EH (cell line): ENCODE measurements at places on chromosomes 2 and 18.

DNA sequence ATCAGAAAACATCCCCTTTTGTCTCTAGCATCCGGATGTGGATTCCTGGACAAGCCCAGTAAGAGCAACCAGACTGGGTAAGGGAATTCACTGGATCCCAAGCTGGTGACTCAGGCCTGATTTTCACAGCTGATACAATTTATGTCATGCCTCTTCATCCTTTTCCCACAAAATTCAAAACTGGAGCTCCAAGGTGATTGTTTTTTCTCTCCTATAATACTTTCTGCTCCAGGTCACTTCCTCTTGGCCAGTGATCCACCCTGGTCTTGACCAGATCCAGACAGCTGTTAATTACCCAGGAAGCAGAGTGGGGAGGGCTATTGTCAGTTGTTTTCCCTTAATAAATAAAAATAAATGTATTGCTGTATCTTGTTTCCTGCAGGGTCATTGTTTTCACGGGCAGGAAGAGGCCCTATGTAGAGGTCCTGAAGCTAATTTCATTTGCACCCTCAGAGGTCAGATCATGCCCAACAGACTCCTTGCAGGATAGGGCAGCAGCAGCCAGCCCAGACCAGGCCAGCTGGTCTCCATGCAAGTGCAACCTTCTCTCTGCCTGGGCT lies 57.6 kb downstream of the EVA1A start:
- DNase-seq, result peak; percentile 95

DNA sequence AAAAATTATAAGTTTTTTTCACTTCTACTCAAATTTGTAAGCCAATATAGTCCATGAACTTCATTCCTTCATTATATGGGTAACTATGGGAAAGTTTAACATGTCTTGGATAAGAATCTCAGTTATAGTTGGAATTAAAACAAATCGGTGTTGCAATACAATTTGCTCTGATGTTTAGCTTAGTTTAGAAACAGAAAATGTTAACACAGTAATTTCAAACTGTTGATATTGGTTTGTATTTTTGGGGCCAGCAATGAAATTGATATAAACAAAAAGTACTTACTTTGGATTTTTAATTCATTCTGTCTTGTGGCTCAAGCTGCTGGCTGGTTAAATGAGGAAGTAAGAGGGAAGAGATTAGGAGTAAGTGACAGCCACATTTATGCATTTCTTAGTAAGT lies 368.5 kb upstream of the NT5C1B start:
- DNase-seq, result no peak

DNA sequence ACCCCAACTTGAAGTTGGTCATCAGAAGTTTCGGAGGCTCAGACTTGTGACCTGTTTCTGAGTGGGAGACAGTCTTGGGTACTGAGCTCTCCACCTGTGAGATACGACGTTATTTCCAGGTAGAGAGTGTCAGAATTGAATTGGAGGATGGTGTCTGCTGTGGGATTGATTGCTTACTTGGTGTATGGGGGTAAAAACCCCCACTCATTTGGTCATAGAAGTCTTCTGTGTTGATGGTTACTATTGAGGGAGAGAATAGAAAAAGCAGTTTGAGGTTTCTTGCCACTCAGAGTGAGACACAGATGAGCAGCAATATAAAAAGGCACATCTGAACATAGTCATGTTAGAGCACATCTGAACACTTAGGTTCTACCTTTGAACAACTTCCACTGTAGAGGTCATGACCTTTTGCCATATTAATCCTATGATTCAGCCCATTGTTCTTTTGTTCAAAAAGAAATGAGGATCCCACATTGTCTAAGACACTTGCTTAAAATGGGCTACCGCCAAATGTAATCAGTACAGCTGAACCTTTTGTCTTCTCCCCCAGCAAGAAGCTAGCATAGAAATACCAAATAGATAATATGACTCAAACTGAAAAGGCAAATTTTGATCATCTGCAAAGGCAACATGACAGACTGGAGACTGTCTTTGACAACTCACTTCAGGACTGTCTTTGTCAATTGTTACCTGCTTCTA lies 73.3 kb downstream of the NAB1 start:
- no peak for DNase-seq

GRCh38 chr2:186894478-186894877 lies 45.5 kb upstream of the ZSWIM2 start:
- no peak for DNase-seq

GRCh38 chr2:45004562-45005191 lies 4.6 kb downstream of the SIX2 start:
- no peak for DNase-seq

GRCh38 chr2:85800586-85800985 lies 46.8 kb downstream of the ATOH8 start:
- no peak for DNase-seq

DNA sequence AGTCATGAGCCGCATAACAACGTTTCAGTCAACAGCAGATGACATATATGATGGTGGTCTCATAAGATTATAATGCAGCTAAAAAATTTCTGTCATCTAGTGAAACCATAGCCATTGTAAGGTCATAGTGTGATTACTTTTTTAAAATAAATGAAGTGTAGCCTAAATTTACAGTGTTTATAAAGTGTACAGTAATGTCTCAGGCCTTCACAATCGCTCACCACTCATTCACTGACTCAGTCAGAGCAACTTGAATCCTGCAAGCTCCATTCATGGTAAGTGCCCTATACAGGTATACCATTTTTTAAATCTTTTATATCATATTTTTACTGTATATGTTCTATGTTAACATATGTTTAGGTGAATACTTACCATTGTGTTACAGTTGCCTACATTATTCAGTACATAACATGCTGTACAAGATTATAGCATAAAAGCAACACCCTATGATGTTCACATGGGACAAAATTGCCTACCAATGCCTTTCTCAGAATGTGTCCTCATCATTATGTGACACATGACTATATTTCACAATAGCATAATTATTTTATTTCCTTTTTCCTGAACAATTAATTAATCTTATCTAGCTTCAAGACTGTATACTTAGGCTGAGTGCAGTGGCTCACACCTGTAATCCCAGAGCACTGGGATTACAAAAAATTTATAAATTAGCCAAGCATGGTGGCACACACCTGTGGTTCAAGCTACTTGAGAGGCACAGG lies 1115.9 kb upstream of the ZEB2 start:
- DNase-seq, result peak; percentile 31

- no peak for DNase-seq
Observed at GRCh38 chr2:171814174-171814573, 79.9 kb downstream of the SLC25A12 start.

DNA sequence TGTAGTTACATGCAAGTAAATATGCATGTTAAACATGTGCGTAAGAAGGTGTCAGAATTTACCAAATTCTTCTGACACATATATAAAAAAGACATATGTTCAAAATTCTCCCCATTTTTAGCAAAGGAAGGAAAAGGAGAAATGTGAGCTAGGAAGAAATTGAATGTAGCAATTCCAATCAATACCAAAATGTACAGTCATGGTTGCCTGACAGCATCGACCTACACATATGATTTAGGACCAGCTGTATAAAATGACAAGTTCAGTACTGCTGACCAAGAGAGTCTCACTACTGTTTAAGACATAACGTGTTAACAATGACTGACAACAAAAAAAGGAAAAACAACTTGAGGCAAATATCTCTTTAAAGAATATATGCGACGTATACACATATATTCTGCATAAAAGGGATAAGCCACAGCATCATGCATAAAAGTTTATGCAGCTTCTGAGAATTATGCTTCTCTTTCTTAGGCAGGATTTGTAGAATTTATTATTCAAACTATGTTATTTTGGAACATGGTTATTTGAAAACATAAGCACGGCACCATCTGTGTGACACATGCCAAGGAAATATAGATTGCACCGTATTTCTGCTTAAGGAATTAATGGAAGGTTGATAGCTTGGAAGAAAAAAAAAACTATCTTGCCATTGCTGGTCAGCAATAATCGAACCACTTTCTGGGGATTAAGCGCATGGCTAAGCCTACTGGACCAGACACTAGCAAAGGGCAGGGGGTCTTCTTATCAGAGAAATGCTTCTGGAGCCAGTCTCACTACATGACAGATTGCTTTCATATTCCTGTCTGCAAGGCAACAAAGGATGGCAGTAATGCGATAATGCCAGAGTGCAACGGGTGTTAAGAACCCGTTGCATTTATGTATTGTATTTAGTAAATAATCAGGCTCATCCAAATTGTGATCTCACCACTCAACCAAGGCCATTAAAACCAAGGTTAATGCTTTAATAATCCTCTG lies 154.0 kb downstream of the WDPCP start:
- DNase-seq, result no peak

DNA sequence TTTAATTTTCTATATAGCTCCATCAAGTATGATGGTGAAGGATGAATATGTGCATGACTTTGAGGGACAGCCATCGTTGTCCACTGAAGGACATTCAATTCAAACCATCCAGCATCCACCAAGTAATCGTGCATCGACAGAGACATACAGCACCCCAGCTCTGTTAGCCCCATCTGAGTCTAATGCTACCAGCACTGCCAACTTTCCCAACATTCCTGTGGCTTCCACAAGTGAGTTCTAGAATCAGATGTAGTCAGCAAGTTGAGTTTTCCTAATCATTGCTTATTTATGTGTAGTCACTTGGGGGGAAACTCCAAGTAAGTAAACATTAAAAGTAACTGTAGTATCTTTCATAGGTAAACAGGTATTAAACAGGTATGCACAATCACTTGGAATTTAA lies 24.8 kb downstream of the SMAD4 start:
- DNase-seq, result peak; percentile 54

DNA sequence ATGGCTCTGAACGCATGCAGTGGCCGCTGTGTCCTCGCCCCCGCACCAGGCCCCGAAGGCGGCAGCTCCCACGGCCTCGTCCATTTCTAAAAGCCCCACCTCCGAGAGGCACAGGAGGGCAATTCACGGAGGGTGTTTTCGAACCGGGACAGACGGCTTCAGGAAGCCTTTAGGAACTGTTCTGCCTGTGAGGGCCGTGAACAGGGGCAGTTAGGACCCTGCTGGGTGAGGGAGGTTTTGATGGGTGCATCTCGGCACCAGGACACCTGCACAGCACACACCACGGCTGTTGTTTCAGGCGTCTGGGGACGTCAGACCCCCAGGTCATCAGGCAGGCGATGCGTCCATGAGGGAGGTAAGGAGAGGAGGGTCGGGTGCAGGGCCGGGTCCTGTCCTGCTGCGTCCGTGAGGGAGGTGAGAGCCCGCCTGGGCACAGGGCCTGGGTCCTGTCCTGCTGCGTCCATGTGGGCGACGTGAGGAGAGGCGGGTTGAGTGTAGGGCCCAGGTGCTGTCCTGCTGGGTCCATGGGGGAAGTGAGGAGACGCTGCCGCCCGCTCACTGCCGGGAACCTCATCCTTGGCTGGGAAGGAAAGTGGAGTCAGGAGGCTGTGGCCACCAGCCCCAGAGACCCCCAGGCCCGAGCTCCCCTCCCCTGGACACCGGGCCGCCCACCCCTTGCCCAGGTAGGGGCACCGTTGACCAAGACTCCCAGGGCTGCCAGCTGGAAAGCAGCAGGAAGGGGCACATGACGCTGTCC lies 25.5 kb upstream of the KCNG2 start:
- no peak for DNase-seq

GRCh38 chr18:79876497-79876896 lies 75.0 kb downstream of the SLC66A2 start:
- DNase-seq, result no peak

DNA sequence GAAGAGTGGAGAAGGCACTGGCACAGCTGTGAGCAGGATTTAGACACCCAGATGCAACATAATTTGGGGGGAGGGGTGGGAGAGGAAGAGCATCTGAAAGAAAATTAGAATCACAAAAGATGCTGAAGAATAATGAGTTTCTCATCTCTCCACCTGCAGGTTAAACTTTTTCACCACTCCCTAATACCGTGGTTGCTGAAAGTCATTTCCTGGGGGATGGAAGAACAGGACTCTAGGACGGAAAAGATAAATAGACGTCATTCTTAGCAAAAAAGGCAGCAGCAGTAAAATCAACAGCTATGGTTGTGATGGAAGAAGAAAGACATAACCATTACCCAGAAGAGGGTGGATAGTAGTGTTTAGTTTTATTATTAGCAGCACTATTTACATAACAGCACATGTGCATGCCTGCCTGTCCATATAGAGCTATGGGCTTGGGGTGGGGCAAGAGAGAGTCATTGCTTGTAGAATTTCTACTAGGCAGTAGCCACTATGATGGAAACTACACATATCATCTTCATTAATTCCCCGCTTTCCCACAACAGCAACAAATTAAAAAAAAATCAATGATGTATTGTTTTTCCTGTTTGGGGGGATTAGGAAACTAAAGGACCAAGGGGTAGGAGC lies 212.2 kb downstream of the TRIB2 start:
- peak; percentile 73 for DNase-seq

DNA sequence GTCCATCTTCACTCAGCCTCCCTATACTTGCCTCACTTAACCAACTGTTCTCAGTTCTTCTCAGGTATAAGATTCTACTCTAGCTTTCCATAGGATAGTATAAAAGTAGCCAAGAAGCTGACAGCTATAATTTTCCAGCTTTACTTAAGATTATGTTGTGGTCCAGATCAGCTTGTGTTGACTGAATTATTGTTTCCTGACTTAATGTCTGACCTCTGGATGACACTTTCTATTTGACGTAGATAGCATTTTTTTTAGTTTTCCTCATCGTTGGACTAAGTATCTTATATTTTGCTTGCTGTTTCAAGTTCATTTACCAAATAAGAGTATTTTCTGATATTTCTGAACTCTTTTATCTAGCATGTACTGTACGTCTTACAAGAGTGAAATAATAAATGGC lies 1272.5 kb upstream of the CDH2 start:
- no peak for DNase-seq

- no peak for DNase-seq
Observed at GRCh38 chr2:205171261-205171940, 510.9 kb upstream of the NRP2 start.

DNA sequence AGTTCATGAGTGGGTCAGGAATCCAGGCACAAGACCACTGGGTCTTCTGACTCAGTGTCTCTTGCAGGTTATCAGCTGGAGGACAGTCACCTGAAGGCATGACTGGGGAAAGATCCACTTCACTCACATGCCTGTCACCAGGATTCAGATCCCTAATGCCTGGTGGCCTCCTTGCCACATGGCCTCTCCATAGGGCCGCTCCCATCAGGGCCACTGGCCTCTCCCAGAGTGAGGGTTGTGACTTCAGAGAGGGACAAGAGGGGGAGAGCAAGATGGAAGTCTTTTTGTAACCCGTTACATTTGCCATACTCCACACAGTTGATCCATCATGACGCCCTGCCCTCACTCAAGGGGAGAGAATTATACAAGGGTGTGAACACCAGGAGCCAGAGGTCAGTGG lies 13.0 kb upstream of the OTOS start:
- no peak for DNase-seq
